ENCODE measurements at places on chromosomes 13 and 19. TPM values are rescaled to one million over a fixed set of nuclear protein-coding genes. Genes with fewer than 3 reads are reported as not detected.

DNA sequence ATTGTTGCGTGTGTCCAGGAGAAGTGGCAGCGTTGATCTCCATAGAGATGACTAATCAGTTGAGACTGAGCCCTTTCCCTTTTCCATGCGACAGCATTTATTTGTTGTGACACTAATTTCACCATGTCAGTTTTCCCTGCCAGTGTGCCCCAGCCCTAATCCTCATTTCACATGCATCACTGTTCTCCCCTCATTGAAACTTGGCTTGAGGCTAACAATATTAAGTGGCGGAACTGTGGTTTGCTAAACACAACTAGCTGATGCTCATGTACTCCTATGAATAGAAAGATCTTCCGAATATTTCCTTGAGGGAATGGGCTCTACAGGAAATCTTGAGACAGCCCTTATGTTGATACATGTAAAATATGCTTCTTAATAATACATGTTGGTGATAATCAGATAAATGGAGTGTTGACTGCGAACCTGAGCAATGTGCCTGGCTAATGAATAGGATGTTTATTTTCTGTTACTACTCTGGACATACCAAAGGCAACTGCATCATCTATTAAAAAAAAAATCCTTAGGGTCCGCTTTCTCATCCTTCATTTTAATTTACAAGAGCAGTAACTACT lies 258.6 kb downstream of the ATP8A2 start:
- no peak overlapping the region for H3K4me3 ChIP-seq
- H3K4me1 ChIP-seq = no peaks in the 10 kb centered on the region
- no peak for DNase-seq
- no peaks in the 10 kb centered on the region for H3K36me3 ChIP-seq
- no peak overlapping the region for H3K27ac ChIP-seq

The FOXA3 gene
- polyA plus RNA-seq = not detected

The DGKH gene
- polyA plus RNA-seq = 1.4 TPM

DNA sequence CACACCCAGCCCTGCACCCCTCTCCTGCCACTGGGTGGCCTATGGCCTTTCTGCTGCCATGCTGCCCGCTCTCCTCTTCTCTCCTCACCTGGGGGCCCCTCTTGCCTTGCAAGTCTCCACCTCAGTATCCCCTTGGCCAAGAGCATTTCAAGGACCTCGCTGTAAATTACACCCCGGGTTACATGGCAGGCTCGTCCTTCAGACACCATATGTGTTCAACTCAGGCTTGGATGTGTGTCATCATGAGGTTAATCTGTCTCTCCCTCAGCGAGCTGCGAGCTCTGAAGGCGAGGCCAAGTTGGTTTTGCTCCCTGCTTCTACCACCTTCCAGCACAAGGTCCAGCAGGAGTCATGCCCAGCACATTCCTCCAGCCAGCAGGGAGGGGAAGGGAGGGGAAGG lies 74.8 kb upstream of the TM9SF2 start:
- DNase-seq = peak; percentile 12
- no peaks in the 10 kb centered on the region for H3K36me3 ChIP-seq
- H3K4me3 ChIP-seq = no peak overlapping the region
- no peaks in the 10 kb centered on the region for H3K4me1 ChIP-seq

DNA sequence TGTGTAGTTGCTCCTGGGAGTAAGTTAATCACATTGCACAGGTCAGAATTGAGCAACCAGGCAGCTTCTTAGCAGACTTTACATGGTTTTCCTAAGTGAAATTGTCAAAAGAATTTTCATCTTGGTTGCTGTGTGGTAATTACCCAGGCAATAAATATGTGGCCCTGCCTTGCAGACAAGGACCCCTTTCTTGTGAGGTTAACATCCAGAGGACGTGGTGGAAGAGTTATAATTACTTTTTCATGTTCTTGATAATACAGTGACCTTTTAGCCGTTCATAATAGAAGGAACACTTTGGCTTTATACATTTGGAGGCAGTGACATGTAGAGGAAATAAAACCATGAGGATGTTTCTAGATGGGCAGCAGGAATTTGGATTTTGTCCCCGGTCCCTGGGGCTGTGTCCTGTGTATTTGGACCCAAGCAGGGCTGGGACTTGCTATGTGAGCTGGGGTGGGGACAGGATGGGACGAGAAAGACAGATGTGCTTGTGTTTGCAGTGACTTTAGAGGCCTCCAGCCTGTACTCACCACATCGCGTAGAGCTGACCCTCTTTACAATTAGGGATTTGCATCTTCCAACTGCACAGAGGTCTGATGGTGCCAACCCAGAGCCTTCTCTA lies 156.2 kb downstream of the STK24 start:
- no peak for DNase-seq
- H3K4me1 ChIP-seq = no peaks in the 10 kb centered on the region

The C1QTNF9B gene
- polyA plus RNA-seq = not detected

The LIG1 gene
- polyA plus RNA-seq = 17.9 TPM

The LYL1 gene
- not detected for polyA plus RNA-seq

DNA sequence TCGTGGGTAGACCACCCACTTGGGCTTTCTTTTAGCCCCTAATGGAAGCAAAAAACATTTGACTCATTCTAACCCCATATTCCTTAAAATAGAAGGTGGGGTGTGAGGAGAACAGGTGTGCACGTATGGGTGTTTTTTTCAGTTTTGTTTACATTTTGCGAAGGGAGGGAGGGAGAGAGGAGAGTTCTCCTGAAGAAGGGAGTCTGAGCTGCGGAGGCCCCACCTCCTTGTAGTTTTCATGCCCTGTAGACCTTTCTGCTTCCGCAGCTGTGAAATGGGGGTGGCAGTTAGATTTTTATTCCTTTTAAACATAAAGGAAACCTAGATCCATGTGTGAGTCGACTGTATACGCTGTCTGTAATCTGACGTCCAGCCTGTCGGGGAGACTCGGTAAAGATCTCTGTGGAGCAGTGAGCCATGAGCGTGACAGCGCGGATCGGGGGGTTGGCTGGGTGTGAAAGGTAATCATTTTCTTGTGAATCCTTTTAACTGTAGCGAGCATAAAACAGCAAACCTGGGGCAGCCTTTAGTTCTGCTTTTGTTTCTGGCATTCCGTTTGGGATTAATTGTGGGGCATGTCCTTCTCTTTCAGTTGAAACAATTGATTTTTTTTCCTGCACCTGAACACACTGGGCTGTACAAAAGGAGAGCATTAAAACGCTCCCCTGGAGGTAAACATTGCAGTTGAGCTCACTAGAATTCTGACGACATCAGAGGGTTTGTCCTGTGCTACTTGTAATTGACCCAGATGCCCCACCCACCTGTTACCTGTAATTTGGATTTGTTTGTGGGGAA lies 2.3 kb downstream of the UPF1 start:
- no peaks in the 10 kb centered on the region for H3K27me3 ChIP-seq
- H3K27ac ChIP-seq = no peak overlapping the region
- DNase-seq = peak; percentile 46
- peaks cover 21% of the 10 kb centered on the region for H3K4me1 ChIP-seq
- no peaks in the 10 kb centered on the region for H3K36me3 ChIP-seq

The ZNF491 gene
- 1.4 TPM for polyA plus RNA-seq

The PNMA8B gene
- 0.13 TPM for polyA plus RNA-seq

Data from GM23248 (cell line).